GM23248 (cell line): ENCODE measurements at places on chromosomes 5 and 9.

GRCh38 chr9:114688379-114688778 lies 6.4 kb upstream of the TEX48 start:
- no peak for DNase-seq
- no peak overlapping the region for H3K4me3 ChIP-seq
- peaks cover 25% of the 10 kb centered on the region for H3K4me1 ChIP-seq
- H3K27me3 ChIP-seq = no peaks in the 10 kb centered on the region
- no peak overlapping the region for H3K27ac ChIP-seq

GRCh38 chr9:22990349-22990748 lies 543.7 kb downstream of the DMRTA1 start:
- no peak overlapping the region for H3K4me3 ChIP-seq
- no peaks in the 10 kb centered on the region for H3K36me3 ChIP-seq
- H3K4me1 ChIP-seq = no peaks in the 10 kb centered on the region
- H3K27ac ChIP-seq = no peak overlapping the region

GRCh38 chr5:180193749-180194375 lies 15.1 kb downstream of the RASGEF1C start:
- H3K27ac ChIP-seq = no peak overlapping the region
- no peaks in the 10 kb centered on the region for H3K36me3 ChIP-seq
- no peaks in the 10 kb centered on the region; the same call in 1 of the 2 replicates for H3K27me3 ChIP-seq
- DNase-seq = no peak
- no peaks in the 10 kb centered on the region for H3K4me1 ChIP-seq

GRCh38 chr5:20231040-20231439 lies 243.0 kb upstream of the CDH18 start:
- no peaks in the 10 kb centered on the region for H3K27me3 ChIP-seq
- no peak overlapping the region for H3K27ac ChIP-seq
- H3K4me1 ChIP-seq = no peaks in the 10 kb centered on the region
- no peaks in the 10 kb centered on the region for H3K36me3 ChIP-seq
- peak; percentile 0 for DNase-seq
- H3K4me3 ChIP-seq = no peak overlapping the region

GRCh38 chr5:53994148-53994547 lies 316.2 kb downstream of the ARL15 start:
- DNase-seq = peak; percentile 81
- H3K27ac ChIP-seq = peak overlapping the region; percentile 23
- H3K36me3 ChIP-seq = no peaks in the 10 kb centered on the region
- no peaks in the 10 kb centered on the region for H3K27me3 ChIP-seq
- H3K4me1 ChIP-seq = peaks cover 16% of the 10 kb centered on the region

DNA sequence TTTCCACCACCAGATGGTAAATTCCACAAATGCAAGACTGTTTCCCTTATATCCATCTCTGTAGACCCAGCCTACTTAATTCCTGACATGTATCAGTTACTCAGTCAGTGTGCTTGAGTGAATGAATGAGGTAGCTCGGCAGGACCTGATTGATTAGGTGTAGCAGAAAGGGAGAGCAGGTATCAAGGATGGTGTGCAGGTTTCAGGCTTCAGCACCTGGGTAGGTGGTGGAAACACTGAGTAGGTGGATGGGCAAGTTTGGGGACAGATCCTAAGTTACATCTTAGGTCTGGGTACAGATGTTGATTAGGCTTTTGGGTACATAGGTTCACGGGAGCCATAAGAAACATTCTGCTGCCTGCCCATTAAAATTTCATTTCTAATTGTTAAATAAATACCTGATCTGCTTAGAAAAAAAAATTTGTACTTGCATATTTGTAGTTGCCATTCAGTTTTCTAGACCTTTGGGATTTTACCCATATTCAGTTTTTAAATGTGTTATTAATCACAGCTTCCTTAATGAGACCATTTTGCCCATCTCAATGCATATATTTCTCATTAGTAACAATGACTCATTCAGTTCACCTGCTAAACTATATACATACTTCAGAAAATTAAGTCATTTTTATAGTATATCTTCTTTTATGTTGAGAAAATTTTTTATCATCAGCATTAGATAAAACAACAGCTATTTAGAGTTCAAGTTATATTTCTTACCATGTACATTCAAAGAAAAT lies 111.8 kb downstream of the INIP start:
- peaks cover 11% of the 10 kb centered on the region for H3K4me1 ChIP-seq
- H3K4me3 ChIP-seq = no peak overlapping the region
- no peak for DNase-seq

DNA sequence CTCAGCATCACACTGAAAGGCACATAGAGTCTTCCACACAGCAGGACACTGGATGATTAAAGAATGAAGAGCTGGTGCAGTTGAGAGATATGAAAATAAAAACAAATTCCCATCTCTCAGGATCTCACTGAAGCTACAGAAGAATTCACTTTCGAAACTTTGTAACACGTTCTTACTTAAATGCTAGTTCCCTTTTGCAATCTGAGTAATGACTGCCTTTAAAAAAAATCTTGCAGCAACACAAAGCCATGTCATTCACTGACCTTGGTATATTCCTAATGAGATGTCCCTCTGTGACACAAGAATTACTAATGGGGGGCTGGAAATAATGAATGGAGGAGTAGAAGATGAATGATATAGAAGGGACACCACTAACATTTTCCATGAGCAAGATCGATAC lies 201.8 kb downstream of the GLIS3 start:
- no peak overlapping the region for H3K4me3 ChIP-seq
- peaks cover 64% of the 10 kb centered on the region for H3K4me1 ChIP-seq
- no peaks in the 10 kb centered on the region for H3K36me3 ChIP-seq
- DNase-seq = peak; percentile 40
- H3K27ac ChIP-seq = peak overlapping the region; percentile 46

- H3K4me3 ChIP-seq = peak overlapping the region; percentile 86
- no peaks in the 10 kb centered on the region for H3K27me3 ChIP-seq
- DNase-seq = peak; percentile 80
- H3K27ac ChIP-seq = peak overlapping the region; percentile 95
Observed at GRCh38 chr5:115544043-115544435, 536 bp downstream of the FEM1C start.

DNA sequence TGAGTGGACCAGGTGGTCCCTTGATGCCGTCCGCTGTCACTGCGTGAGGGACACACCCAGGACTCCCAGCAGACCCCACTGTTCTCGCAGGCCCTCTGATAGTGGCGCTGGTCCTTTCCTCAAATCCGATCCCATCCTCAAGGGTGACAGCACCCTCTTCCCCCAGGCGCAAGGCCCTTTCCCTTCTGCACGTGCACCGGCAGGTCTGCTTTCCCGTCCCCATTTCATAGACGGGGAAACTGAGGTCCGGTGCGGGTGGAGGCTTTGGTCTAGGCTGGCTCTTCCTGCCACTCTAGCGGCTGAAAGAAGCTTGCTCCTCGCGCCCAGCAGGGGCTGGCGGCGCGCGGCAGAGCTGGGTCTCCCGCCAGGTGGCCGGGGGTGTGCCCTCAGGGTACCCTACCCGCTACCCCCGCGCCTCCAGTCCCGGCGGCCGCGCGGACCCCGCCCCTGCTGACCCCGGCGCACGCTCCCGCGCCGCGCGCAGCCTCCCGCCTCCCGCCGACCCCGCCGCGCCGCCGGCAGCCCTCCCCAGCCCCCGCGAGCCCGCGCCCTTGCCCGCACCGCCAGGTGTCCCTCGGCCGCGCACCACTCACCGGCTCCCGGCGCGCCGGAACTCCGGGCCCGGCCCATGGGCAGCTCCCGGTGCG lies 453 bp downstream of the RASGEF1C start:
- DNase-seq = peak; percentile 16
- H3K4me3 ChIP-seq = peak overlapping the region; percentile 43
- H3K36me3 ChIP-seq = no peaks in the 10 kb centered on the region
- H3K27me3 ChIP-seq = peaks cover 14% of the 10 kb centered on the region
- no peak overlapping the region for H3K27ac ChIP-seq
- H3K4me1 ChIP-seq = no peaks in the 10 kb centered on the region

GRCh38 chr5:181054138-181054537 lies 14.1 kb downstream of the BTNL9 start:
- H3K4me3 ChIP-seq = no peak overlapping the region
- H3K36me3 ChIP-seq = no peaks in the 10 kb centered on the region
- no peak overlapping the region for H3K27ac ChIP-seq
- H3K27me3 ChIP-seq = peaks cover 78% of the 10 kb centered on the region
- no peaks in the 10 kb centered on the region for H3K4me1 ChIP-seq

GRCh38 chr9:125397736-125398135 lies 136.1 kb downstream of the GAPVD1 start:
- no peak overlapping the region for H3K27ac ChIP-seq
- peak; percentile 44 for DNase-seq
- no peak overlapping the region for H3K4me3 ChIP-seq
- no peaks in the 10 kb centered on the region for H3K27me3 ChIP-seq
- no peaks in the 10 kb centered on the region for H3K36me3 ChIP-seq

- H3K4me1 ChIP-seq = no peaks in the 10 kb centered on the region
- H3K27ac ChIP-seq = no peak overlapping the region
- DNase-seq = no peak
- H3K36me3 ChIP-seq = no peaks in the 10 kb centered on the region
Observed at GRCh38 chr5:26388976-26389375, 649.4 kb downstream of the CDH9 start.

DNA sequence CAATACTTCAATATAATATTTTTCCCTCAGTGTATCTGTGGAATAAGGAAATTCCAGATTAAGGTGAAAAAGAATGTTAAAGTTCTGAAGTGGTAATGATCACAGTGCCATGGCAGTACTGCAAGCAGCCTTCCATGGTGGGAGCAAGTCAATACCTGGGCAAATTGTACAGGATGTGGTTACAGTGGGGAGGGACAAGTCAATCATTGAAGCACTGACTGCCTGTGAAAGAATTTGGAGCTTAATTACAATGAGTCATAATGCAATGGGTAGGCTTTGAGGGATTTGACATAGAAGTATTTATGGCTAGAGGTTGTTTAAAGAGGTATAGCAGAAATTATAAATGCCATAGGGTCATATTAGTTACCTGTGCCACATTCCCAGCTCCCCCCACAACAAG lies 786.5 kb upstream of the ACO1 start:
- H3K36me3 ChIP-seq = no peaks in the 10 kb centered on the region
- no peak overlapping the region for H3K4me3 ChIP-seq
- H3K4me1 ChIP-seq = no peaks in the 10 kb centered on the region
- no peak for DNase-seq
- H3K27ac ChIP-seq = no peak overlapping the region
- H3K27me3 ChIP-seq = no peaks in the 10 kb centered on the region

- H3K27me3 ChIP-seq = peaks cover 17% of the 10 kb centered on the region; the same call in 1 of the 2 replicates
- H3K4me1 ChIP-seq = peaks cover 23% of the 10 kb centered on the region
- H3K27ac ChIP-seq = no peak overlapping the region
- no peaks in the 10 kb centered on the region for H3K36me3 ChIP-seq
Observed at GRCh38 chr5:163563880-163564279, 58.5 kb downstream of the MAT2B start.

GRCh38 chr9:38315085-38315595 lies 77.4 kb upstream of the ALDH1B1 start:
- no peak overlapping the region for H3K4me3 ChIP-seq
- peaks cover 43% of the 10 kb centered on the region for H3K27me3 ChIP-seq
- H3K36me3 ChIP-seq = no peaks in the 10 kb centered on the region
- peaks cover 9% of the 10 kb centered on the region for H3K4me1 ChIP-seq
- DNase-seq = no peak

- no peaks in the 10 kb centered on the region for H3K36me3 ChIP-seq
- no peak overlapping the region for H3K4me3 ChIP-seq
- H3K4me1 ChIP-seq = no peaks in the 10 kb centered on the region
- H3K27me3 ChIP-seq = no peaks in the 10 kb centered on the region
- DNase-seq = no peak
Observed at GRCh38 chr9:109277451-109277850, 43.4 kb downstream of the EPB41L4B start.

DNA sequence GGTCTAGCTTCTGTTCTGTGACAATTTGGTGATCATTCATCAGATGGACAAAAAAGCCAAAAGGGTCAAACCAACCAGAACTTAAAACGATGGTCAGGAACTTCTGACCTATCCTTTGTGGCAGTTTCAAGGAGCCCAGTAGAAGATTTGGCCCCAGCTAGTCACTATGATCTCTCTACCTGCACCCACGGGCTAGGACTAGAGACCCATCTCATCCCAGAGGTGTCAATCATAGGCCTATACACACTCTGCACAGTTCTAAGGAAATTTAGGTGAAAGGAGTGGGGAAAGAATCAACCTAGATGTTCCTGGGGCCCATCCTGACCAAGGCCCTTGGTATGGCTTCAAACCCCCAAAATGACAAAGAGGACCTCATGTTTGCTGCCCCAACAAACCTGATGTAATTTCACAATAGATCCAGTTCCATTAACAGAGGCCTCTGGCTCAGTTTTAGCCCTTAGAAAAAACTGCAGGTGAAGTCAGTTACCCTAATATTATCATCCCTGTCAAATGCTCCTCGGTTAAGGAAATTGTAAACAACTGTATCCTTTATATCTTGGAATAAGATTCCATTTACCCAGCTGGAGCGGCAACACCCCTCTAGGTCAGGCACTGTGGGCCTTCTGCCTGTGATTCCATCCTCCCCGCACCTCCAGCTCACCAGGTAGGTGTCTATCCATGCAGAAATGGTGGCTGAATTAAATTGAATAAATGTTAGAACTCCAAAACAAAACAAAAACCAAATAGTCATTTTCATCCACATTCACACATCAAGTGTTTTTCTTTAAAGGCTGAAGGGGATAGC lies 138.7 kb downstream of the ENC1 start:
- no peaks in the 10 kb centered on the region for H3K4me1 ChIP-seq
- H3K27ac ChIP-seq = no peak overlapping the region
- no peaks in the 10 kb centered on the region for H3K27me3 ChIP-seq
- no peak for DNase-seq
- H3K4me3 ChIP-seq = no peak overlapping the region
- H3K36me3 ChIP-seq = no peaks in the 10 kb centered on the region

GRCh38 chr9:83538172-83538889 lies at the start of gene FRMD3:
FRMD3 (minus strand) TSS chr9:83538401; CDS start chr9:83538231, 170 bp downstream.
- no peak within 1 kb of the TSS for H3K27ac ChIP-seq
- H3K4me1 ChIP-seq = no peaks in the 10 kb centered on the region
- DNase-seq = peak; percentile 78

- H3K36me3 ChIP-seq = no peaks in the 10 kb centered on the region
- H3K4me1 ChIP-seq = no peaks in the 10 kb centered on the region
- no peak overlapping the region for H3K27ac ChIP-seq
- H3K4me3 ChIP-seq = no peak overlapping the region
- no peaks in the 10 kb centered on the region for H3K27me3 ChIP-seq
Observed at GRCh38 chr5:83197326-83197967, 120.1 kb downstream of the XRCC4 start.

DNA sequence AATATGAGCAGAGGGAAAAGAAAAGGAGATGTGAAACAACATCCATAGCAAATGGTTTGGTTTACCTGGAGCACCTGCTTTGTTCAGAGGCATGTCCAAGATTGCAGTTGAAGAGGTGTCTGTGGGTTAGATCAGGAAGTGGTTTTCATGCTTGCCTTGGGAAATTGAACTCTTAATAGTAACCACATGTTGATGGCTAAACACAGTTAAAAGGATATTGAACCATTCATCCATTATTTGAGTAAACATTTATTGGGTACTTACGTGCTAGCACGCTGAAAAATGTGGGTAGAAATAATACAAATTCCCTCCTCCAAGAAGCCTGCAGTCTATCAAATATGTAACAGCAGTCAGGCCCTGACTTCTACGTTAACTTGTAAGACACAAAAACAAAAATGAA lies 235.7 kb upstream of the TNC start:
- no peaks in the 10 kb centered on the region for H3K36me3 ChIP-seq
- peaks cover 8% of the 10 kb centered on the region; the same call in 1 of the 2 replicates for H3K4me1 ChIP-seq
- no peak overlapping the region for H3K27ac ChIP-seq
- H3K27me3 ChIP-seq = no peaks in the 10 kb centered on the region
- H3K4me3 ChIP-seq = no peak overlapping the region
- DNase-seq = no peak

- no peak overlapping the region for H3K27ac ChIP-seq
- no peaks in the 10 kb centered on the region for H3K27me3 ChIP-seq
- H3K36me3 ChIP-seq = no peaks in the 10 kb centered on the region
- no peak for DNase-seq
Observed at GRCh38 chr5:157582731-157583620, 7.4 kb upstream of the ADAM19 start.

GRCh38 chr5:73218552-73219171 lies 45.7 kb downstream of the TMEM174 start:
- H3K27me3 ChIP-seq = no peaks in the 10 kb centered on the region
- H3K36me3 ChIP-seq = no peaks in the 10 kb centered on the region
- peak; percentile 82 for DNase-seq
